ENCODE measurements at places on chromosomes 5 and 9.

- no peak for DNase-seq
Measured at GRCh38 chr5:68381060-68381459, 165.5 kb downstream of the PIK3R1 start.

GRCh38 chr5:114153833-114154232 is 208.0 kb upstream of the KCNN2 start:
- no peak for DNase-seq

DNA sequence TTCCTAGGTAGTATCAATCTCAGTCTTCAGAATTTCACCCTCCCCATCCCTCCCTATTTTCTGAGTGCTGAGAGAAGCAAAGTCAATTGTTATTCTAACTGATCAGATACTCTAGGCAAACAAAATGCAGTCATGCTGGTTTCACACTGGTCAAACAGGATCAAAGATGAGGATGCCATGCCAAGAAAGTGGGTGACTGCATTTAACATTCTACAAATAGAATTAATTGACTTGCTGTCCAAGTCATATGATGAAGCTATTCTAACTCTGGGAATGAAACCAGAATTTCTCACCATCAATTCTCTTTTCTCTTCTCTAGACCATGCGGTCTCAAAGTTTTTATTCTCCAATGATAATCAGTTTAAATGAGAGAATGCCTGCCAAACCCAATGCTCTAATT is 112.5 kb downstream of the CTNND2 start:
- DNase-seq = no peak

- no peak for DNase-seq
Measured at GRCh38 chr5:87705876-87706275, 293.1 kb upstream of the CCNH start.

DNA sequence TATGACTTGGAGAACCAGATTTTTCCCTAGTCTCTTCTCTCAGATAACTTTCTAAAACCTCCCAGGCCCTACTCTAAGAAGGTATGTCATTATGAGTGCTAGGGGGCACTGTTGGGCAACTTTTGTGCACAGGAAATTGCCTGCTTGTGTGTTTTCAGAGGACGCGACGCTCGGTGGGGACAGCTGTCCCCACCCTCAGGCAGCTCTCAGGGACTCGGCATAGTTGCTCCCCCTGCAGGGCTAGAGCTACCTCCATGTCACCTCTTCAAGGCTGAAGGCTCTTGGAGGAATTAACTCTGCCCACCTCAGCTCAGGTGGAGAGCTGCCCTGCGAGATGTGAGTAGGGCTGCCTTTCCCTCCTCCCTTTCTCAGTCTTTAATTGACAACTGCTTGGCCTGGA is 10.2 kb upstream of the TIFAB start:
- DNase-seq = peak; percentile 12

DNA sequence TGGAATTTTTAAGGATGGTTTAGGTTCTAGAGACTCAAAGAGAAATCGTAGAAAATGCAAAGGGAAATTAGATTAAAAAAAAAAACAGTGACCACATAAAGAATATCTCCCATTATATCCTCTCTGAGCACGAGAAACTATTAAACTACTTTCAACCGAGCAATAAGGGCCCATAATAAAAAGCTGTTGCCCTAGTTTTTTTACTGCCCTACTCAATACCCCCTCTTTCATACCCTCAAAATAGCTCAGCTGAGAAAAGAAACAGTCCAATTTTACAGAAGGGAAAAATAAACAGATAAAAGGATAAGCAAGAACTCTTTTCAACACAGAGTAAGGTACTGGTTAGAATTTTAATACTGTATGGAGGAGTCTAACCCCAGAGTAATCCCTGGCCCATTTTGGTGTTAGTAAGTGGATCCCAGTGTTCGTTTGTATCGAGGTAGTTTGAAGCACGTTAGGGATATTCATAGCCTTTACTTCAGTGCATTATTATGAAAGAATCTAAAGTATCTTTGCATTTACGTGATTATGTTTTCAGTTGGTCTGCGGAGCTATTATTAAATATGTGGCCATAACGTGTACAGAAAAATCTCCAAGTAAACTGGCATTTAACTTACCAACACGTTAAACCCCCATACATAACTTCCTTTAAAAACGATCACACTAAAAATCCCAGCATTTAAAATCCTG is 980 bp upstream of the RHOBTB3 start:
- no peak for DNase-seq

DNA sequence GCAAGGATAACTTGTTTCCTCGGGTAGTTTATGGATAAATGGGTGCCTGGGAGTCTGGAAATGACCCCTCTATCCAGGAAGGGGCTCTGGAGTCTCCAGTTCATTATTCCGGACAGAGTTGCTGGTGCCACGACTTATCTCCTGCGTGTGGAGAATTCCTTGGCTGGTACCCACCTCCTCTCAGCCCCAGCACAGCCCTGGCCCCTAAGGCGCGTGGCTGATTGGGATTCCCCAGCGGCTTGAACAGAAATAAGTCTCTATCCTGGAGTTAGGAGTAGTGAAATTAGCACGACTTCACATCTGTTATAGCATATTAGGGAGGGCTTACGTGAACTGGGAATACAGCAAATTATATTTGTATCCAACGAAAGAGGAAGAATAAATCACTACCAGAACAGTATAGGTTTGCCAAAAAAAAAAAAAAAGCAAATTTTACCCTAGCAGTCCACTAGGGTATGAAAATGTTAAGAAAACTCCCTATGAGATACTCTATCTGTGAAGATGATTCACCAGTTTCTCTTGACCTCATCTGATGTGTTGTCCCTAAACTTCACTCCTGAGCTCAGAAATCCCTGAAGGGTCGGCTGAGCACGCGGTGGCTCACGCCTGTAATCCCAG is 172.5 kb upstream of the OTULINL start:
- no peak for DNase-seq

- DNase-seq = no peak
Measured at GRCh38 chr9:93587284-93587650, 10.9 kb downstream of the PHF2 start.

DNA sequence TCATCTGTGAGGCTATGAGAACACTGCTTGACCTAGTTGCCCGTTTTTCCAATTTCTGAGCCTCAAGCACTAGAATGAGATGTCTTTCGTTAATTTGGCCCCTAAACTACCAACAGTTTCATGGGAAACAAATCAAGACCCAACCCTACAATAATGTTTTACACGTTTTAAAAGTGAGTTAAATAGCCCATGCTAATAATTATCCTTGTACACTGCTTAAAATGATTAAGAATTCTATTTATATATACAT is 2.3 kb upstream of the NR3C1 start:
- DNase-seq = no peak

DNA sequence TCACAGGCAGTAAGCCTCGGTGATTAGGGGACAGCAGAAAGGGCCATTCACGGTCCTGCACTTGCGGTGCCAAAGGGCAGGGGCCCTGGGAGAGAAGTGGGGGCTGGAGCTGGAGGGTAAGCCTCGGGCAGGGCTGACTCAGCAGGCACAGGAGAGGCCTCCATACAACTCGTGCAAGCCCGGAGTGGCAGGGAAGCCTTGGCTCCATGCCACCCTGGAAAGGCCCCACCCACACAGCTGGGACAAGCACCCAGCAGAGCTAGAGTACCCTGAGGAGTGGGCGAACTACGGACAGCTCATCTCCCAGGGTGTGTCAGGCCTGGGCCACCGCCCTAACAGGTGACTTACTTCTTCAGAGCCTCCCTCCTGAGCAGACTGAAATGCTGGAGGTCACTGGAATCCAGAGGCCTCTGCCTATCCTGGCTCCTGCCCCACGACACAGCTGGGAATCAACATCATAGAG is 5.6 kb upstream of the CAMK2A start:
- DNase-seq = no peak

DNA sequence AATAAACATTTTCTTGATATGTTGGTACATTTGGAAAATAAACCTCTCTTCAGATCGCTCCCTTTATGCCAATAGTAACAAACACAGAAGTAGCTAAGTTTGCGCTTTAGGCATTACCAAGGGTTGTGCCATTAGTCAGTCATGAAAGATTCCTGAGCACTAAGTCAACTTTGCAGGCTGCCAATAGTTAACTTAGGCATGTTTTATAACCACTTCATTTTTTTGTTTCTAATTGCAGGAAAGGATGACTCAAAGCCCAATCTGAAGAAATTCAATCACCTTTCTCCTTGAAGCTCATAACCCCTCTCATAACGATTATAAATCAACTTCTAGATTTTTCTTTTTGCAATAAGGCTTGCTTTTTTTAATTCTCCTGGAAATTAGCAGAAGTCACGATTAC is 517.0 kb downstream of the AGTPBP1 start:
- no peak for DNase-seq

GRCh38 chr9:36433386-36433785 is 33.3 kb upstream of the RNF38 start:
- no peak for DNase-seq

- DNase-seq = no peak
Measured at GRCh38 chr5:145739843-145740242, 95.3 kb downstream of the PRELID2 start.

DNA sequence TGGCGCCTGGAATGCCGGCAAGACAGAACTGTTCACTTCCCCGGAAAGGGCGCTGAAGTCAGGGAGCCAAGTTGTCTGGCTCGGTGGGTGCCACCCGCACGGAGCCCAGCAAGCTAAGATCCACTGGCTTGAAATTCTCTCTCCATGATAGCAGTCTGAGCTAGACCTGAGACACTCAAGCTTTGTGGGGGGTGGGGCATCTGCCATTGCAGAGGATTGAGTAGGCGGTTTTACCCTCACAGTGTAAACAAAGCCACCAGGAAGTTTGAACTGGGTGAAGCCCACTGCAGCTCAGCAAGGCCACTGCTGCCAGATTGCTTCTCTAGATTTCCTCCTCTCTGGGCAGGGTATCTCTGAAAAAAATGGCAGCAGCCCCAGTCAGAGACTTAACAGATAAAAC is 277.4 kb downstream of the SLCO4C1 start:
- no peak for DNase-seq

DNA sequence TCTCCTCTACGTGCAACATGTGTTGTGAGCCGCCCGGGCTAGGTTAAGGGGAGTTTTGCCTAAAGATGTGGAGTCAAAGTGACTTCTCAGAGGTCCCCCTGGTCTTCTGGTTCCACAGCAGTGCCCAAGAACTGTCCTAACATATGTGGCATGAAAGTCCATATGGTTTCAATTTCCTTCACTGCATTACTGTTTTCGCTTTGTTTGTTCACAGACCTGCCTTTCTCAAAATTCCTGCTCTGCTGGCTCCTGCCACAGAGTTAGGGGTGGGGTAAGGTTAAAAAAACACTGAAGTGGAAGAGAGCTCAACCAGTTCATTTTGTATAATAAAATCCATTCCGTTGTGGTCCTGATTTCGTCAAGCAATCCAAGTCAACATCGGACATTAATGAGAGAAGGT is 289.4 kb downstream of the DMAC1 start:
- no peak for DNase-seq

GRCh38 chr5:20522905-20523482 is 535.0 kb upstream of the CDH18 start:
- DNase-seq = no peak

DNA sequence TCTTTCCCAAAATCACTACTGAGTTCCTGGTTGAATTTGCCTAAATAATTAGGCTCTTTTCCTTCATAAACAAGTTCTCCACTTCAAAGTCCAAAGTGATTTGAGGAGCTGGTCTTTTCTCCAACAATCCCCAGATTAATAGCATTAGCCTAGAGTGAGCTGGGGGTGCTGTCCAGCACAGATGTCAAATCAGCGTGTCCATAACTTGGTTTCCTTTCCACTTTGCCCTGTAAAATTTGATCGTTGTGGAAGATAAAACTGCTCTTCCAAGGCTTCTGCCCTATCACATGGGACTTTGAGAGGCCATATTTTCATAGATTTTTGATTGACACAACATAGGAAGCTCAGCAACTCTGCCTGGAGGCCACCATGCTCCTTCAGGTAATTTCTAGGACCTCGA is 134.7 kb upstream of the RORB start:
- DNase-seq = no peak

- DNase-seq = no peak
Measured at GRCh38 chr5:143837306-143837848, 25.4 kb downstream of the HMHB1 start.

DNA sequence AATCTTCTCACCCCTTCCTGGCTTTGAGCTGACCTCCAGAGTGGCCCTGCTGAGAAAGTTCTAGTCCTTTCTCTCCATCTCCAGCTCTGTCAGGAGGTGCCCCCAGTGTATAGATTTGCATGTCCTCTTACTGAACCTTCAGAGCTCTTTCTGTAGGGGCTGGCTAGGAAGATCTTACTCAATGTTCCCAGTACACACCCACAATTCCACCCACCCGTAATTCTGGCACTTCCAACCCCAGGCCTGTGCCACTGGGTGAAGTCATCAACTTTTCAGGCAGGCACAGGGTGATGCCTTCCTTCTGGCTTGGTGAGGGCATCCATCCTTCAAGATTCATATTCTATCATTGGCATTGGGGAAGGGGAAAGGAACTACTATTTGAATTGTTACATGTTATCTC is 75.9 kb downstream of the ACER2 start:
- no peak for DNase-seq

DNA sequence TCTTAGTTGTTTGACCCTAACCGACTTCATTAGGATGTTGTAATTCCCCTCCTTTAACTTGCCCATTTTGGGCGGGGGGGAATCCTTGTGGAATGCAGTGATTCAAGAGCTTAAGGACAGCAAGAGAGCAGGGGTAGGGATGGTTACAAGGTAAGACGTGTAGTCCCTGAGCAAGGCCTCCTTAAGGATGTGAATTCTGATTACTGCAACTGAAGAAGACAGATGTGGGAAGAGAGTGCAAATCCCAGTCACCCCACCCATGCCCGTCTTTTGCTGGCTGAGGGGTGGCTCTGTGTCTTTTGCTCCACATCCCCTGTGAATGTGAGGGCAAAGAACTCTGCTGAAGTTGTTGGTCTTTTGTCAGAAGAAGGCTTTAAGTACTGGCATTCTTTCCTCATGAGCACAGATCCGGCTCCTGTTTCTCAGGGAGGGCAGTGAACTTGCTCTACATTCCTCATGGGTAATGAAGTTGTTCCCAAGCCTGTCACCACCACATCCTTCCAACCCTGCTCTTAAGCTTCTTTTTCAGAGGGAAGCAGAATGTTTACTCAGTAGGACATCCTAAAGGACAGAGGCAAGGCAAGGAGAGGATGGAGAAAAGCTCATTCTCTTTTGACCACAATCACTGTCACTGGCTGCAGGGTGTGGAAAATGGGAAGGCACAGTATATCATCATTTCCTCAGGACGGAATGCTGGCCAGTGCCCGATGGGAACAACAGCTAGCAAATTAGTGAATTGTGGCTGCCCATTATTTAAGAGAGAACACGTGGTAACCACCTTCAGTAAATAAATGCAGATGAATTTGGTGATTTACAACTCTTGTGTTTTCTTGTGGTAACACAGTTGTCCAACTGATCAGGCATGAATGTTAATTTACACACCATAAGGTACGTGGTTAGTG is 61.5 kb downstream of the RAI14 start:
- DNase-seq = no peak

- DNase-seq = no peak
Measured at GRCh38 chr9:34994260-34994899, 4.8 kb downstream of the DNAJB5 start.

DNA sequence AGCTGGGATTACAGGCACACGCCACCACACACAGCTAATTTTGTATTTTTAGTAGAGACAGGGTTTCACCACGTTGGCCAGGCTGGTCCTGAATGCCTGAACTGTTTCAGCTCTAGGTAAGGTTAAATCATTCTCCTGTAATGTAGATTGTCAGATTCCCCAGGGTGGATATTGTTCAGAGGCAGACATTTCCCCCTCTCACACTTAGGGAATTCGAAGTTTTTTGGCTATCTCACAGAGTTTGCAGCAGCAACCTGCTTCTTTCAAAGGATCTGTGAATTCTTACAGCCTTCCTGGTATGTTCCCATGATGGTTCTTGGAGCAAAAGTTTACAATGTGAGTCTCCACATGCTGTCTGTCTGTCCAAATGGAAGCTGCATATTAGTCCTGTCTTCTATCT is 15.6 kb upstream of the DIRAS2 start:
- DNase-seq = no peak
